ENCODE measurements at places on chromosomes 2 and 18.

DNA sequence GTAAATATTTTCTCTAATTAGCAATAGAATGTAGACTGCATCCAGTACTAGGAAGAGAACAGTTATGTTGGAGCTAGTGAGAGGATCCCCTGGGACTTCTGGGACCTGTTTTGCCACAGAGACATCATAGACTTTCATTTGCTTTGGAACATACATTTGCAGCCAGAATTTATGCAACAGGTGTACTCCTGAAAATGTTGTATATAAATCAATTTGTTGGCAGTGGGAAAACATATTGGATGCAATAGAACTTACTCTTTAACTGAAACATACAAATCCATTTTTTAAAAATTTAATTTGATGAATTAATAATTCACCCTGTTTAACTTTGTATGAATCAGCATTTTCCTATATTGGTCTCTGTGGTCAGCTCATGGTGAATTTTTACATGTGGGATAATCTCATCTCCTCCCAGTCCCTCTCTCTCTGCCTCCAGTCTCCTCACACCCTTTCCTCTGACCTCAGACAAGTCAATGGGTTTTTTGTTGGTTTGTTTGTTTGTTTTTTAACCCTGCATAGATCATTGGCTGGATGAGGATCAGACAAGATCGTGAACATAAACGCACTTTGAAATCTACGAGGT, 263.0 kb downstream of the LPIN1 start:
- no peak for DNase-seq

- DNase-seq = no peak
Measured at GRCh38 chr2:231373184-231373583, 22.3 kb upstream of the B3GNT7 start.

DNA sequence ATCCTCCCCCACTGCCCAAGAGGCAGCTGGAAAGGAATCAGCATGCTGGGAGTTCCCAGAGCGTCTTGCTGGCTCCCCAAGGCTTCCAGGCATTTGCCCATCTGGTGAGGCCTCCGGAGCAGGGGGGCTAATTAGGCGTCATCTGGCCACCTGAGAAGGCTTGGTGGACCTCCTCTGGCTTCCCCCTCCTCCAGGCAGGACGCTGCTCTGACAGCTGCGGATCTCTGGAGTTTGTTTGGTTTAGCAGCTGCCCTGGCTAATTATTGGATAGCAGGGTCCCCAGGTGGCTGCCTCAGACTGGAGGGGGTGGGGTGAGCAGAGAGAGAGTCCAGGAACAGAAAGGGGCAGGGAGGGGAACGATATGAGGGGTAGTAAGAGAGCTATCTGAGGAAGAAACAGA, 425.2 kb upstream of the MEX3C start:
- no peak for DNase-seq

- no peak for DNase-seq
Measured at GRCh38 chr2:176415174-176415895, 146.1 kb downstream of the MTX2 start.

DNA sequence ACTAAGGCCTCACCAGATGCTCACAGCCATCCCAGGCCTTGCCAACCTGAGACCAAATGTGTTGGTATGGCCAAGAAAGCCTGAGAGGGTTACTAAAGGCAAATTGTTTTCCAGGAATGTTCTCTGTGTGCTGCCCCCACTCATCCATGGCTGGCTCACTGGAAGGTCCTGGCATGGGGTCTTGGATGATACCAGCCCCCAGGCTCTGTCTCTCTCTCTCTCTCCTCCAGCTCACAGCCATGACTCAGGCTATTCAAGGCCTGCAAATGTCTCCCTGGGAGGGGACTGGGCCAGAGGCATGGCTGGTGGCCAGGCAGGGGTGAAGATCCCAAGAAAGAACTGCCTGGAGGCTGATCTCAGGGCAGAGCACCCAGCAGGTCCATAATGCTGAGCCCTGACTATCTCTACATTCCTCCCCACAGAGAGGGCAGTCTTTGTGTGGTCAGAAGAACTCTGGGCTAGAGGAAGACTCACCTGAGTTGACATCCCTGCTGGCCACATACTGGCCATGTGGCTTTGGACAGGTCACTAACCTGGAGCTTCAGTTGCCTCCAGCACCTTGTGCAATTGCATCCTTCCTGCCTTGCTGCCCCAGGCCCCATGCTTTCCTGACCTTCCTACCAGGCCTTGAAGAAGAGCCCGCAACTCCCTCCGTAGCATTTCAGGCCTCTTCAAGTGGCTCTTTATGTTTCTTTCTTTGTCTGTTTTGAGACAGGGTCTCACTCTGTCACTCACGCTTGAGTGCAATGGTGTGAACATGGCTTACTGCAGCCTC, 150.4 kb downstream of the ZFP36L2 start:
- no peak for DNase-seq

DNA sequence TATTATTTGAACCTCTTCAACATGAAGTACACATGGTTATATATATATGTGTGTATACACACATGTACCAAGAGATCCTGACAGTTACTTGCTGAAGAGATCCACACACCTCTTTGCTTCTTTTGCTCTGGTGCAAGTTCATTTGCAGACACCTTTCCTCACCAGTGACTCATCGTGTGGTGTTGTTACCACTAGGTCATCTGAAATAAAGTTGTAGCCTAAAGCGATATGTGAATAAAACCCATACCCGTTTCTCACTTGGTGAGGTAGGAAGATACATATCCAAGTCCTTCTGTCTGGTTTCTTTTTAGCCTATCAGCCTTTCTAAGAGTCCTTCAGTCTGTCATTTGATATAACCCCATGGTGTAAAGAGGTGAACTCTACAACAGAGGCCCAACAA, 379.4 kb upstream of the RAB12 start:
- DNase-seq = no peak

DNA sequence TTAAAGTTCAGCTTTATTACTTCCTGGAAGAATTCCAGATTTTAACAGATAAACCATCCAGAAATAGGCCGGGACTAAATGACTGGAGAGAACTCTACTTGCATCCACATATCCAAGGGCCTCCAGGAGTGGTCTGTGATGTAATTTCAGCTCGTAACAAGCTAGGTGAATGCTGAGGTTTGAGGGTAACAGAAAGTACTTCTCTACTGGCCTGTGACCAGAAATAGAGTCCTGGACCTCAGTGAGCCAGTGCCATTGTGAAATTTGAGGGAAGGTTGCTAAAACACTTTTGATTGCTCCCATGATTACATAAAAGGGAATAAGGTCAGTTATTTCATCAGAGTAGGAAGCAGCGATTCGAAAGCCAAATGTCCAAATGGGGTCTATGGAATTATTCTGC, 158.1 kb downstream of the DOCK10 start:
- DNase-seq = no peak

GRCh38 chr2:211453311-211453887, 897.0 kb downstream of the CPS1 start:
- no peak for DNase-seq

- DNase-seq = no peak
Measured at GRCh38 chr2:64522843-64523428, 1.2 kb upstream of the AFTPH start.

DNA sequence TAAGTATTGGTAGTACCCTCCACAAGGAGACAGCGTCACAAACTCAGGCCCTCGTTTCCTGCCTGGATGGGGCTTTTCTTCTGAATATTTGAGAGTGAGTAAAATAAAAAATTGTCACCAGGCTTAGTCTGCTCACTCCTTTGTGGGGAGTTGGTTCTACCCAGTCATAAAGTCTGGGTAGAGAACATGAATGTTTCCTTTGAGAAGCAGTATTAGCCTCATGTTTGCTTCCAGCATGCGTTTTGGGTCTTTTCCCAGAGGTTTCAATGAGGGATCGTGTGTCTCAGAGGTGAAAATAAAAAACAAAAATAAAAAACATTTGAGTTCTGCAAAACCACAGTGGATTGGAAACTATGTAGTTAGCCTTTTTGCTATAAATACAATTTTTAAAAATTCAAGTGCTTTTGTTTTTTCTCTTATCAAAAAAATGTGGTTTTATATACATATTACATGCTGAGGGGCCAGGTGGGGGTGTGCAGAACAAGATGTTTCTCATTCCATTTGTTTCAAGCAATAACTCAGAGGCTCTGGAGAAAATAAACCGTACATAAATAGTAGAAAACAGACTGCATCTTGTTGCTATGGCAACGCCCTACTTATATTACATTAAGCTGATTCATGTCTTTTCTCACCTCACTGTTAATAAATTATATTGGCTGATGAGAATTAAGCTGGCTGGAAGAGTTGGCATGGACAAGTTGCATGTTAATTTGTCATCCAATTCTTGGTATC, 225.4 kb upstream of the FBXO11 start:
- DNase-seq = no peak

DNA sequence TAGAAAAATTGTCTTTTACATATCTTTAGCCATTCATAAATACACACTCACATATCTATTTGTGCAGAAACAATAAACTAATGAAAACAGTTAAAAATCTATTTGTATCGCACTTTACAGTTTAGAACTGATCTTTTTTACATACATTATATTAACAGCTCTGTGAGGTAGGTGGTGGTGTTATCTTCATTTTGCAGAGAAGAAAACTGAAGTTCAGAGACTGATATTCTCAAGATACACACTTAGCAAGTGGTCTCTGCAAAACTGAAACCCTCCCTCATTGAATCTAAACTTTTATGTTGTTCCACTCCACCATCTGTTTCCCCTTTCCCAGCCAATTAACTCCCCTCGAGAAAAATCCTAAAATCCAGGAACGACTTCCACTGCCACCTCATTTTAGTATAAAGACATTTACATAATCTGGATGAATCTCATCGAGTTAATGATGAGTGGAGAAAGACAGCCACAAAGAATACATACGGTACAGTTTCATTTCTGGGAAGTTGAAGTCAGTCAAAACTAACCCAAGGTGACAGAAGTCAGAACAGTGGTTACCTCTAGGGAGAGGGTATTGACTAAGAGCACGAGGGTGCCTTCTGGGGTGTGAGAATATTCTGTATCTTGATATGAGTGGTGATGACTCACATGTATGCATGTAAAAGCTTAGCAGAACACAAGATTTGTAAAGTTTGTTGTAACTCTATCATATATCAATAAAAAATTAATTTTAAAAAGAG, 524.2 kb upstream of the TCF4 start:
- no peak for DNase-seq

GRCh38 chr2:200482194-200482593, 27.7 kb downstream of the KCTD18 start:
- DNase-seq = no peak

DNA sequence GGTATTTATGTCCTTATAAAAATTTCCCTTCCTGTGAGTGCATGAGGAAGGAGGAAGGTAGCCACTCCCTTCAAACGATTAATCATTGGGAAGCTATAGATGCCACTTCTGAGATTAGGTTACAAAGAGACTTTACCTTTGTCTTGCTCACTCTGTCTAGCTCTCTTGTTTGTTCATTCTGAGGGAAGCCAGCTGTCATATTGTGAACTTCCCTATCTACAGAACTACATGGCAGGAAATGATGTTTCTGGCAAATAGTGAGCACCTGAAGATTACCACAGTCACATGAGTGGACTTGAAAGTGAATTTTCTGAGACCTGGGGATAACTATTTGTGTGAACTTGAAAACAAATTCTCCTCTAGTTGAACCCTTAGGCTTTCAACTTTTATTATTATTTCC, 776.8 kb downstream of the CCDC85A start:
- no peak for DNase-seq
